Erythroblast (primary cell): ENCODE measurements at places on chromosomes 3 and 15.
A peak's percentile ranks its signal among the peaks of the same experiment; 100 is the strongest.

DNA sequence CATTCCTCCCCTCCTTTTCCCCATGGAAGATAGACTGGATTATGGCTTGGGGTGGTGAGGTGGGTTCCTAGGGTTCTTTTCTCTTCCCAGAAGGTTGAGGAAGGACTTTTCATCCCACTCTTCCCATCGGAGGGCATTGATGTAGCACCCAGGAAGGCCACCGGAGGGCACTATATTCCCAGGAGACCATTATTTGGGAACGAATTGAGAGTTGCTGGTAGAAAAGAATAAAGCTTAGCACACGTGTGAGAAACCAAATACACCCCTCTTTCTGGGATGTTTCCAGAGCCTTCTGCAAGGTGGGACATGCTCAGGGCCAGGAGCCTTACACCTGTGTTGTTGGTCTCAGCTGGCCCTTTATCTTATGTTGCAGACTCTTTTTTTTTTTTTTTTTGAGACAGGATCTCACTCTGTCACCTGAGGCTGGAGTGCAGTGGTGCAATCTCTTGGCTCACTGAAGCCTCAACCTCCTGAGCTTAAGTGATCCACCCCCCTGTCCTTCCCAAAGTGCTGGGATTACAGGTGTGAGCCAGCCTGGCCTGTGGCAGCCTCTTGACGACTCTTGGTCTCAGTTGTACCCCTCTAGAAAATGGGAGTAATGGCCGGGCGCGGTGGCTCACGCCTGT is 6.3 kb upstream of the CDC25A start:
- DNase-seq = peak; percentile 35

DNA sequence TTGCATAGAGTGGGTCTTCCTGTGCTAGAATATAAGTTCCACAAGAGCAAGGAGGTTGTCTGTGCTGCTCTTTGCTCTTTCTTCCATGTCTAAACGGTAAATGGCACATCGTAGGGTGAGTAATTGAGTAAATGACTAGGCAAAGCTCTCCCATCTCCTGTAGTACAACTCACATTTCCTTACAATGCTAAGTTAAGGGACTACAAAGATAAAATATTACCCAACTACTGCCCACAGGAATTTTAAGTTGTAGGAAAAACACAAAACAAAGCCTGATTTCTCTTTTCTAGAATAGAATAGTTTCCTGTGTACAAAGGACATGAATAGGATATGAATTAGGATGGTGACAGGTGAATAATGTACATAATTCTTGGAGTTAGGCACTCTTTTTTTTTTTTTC is 19.9 kb upstream of the LRIG1 start:
- no peak for DNase-seq

GRCh38 chr3:29226706-29227105 is 54.2 kb upstream of the RBMS3 start:
- DNase-seq = no peak

- no peak for DNase-seq
Measured at GRCh38 chr3:74643636-74644035, 29.2 kb upstream of the CNTN3 start.

DNA sequence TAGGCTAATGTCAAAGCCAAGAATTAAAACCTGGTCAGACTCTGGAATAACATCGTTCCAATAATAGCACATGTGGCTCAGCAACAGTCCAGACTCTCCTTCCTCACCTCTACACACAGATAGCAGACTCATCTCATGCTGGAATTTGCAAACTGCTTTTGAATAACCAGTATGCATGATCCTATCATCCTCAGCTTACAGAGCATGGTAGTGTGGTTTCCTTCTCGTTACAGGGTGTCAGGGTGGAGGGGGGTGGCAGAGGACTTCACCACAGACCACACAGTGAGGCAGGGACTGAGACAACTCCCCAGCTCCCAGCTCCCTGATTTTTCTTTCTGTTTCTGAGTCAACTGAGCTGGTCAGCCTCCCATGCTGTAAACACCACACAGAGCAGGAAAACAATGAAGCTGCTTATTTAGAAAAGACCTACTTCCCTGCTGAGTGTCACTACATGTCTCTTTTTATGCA is 101.6 kb downstream of the RPL22L1 start:
- peak; percentile 30 for DNase-seq

DNA sequence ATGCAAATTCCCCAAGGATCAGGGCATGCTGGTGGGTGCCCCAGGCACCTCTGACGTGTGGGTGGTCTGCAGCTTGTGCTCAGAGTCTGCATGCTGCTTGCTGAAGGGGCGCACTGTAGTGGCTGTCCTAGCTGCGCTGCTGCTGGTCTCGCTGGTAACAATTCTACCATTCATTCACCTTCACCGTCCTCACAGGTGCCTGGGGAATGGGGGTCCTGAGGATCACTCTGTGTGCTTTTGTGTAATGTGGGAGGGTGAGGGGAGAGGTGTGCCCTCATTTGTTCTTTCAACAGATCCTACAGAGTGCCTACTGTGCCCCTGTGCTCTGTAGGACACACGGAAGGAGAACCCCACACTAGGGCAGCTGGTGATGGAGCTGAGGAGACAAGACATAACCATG is 2.1 kb upstream of the ITGA11 start:
- no peak for DNase-seq

DNA sequence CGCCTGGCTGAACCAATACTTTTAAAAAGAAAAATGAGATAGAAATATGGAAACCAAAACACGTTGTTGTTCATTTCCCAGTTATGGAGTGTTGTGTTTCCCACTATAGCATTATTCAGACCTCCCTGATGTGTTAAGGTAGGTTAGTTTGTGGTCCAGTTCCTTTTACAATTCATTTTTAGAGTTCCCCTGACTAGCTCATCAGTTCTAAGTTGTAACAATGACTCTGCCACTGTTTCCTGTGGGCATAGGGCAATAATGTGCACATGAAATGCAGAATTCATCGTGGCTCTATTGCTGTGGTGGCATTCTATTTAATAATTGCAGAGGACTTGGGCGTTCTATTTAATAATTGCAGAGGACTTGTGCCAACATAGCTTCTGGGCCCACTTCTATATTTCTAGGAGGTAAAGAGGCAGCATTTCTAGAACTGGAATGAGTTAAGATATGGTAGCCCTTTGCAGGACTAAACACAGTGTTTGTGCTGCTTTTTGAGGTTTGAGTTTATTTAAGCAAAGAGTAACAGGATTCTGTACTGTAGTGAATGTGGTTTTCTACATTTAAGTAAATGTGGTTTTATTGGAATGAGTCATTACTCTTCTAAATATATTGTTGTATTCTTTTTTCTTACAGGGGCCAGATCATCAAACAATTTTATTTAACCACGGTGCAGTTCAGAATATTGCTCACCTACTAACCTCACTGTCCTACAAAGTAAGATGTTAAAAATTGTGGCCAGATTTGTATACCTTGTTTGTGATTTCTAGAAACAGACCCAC is 47.5 kb downstream of the ARMC8 start:
- DNase-seq = no peak

DNA sequence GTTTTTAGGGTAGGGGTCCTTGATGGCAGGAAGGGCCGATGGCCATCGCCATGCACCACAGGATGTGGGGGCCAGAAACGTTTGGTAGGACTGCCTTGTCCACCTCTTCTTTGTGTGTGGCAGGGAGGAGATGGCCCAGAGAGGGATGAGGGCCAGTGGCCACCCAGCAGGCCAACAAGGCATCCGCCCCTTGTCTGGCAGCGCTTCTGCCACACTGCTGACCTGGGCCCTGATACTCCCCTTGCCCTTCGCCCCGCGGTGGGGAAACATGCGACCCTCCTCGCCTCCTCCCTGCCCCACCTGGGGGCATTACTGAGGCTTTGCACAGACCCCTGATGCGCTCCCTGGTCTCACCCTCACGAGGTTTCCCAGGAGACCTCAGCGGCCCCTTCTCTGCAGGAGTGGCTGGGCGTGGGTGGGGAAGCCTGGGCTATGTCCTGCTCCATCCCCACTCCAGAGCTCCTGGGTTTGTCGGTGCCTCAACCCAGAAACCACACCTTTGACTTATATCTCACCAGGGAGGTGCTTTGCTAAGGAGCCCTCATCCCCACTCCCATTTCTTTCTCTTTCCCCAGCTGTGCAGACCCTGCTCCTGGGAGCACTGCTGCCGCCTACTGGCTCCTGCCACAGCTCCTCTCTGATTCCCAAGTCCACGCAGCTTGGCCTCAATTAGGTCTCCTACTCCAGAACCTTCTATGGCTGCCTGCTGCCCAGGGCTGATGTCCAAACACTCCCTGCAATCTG is 38.7 kb downstream of the FEM1B start:
- DNase-seq = no peak

DNA sequence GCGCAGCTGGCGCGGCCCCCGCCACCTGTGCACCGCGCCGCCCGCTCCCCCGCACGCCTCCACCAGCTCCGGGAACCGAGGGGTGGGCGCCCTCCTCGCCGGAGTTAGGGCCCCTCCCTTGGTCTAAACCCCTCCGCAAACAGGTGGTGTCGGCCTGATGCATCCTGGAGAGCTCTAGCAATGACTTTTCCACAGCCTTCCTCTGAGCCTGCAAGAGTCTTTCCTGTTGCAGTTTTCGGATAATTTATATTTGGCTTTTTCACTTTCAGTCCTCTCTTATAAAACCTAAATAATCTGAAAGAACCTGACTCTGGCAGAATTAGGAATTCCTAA is 334 bp upstream of the IGSF11 start:
- no peak for DNase-seq

- no peak for DNase-seq
Measured at GRCh38 chr3:89923921-89924610, 816.6 kb downstream of the EPHA3 start.

DNA sequence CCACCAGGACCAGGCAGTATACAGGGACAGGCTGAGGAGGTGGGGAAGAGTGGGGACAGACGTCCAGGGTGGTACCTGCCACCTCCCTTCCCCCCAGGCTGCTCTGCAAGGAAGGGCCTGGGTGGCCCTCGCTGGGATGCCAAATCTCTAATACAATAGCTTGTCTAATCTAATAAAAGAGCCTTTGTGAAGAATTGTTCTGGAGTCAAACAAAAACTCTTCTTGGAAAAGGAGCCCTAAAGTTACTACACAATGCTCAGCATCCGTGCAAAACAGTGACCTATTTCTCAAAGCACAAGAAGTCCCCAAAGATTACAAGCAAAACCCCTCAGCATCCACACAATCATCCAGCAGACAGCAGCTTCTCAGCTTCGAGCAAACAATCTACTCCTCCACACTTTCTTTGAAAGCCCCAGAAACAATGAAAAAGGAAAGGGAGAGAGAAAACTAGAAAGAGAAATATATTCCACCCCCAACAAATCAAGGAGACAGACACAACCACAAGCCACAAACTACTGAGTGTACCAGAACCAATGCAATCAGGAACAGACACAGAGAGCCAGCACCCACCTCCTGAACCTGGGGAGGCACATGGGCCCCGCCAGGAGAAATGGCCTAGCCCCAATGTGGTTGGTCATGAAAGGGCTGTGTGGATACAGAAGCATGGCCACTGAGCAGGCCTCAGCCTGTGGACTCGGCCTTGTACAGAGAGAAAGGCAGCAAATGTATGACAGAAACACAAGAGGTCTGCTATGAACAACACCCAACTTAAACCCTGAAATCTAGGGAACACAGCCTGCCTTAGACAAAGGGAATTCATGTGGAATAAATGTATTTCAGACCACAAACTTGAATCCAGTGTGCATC is 177.1 kb upstream of the CHRNA7 start:
- no peak for DNase-seq

GRCh38 chr3:184716622-184717398 is 4.9 kb upstream of the MAGEF1 start:
- no peak for DNase-seq

DNA sequence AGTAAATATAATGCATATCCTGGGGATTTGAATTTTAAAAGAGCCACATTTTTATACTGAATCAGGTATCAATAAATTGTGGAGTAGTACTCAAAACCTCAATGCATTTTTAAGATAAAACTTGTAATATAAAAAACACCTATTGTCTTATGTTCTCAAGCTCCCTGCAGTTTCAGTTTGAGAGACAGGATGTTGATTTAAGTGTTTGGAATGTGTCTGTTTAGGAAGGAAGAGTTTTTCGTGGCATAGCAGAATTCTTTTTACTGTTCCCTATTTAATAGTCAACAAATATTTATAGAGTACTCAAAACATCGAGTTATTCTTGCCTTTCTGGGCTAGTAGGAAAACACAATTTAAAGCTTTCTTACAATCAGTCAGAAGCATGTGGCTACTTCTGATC is 146.1 kb upstream of the BCHE start:
- no peak for DNase-seq

DNA sequence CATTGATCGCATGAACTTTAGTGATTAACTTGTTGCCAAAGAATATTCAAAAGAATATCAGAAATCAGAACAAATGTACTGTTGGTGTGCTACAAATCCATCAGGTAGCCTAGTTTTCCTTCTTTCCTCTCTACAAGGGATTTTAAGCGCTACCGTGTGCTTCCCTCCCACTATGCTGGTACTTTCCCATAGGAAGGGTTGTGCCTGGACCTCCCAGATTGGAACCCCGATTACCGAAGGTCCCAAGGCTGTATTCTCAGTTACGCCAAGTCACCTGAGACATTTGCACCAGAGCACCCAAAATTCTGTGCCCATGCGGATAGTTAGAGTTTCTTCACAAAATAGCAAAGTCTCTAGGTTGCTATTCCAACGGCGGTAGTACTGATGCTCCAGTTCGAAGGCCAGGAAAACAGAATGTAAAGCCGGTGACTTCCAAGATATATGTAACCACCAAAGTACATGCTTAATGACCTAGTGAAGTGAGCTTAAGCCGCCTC is 23.4 kb upstream of the GATM start:
- no peak for DNase-seq

GRCh38 chr15:77464129-77464865 is 43.6 kb downstream of the HMG20A start:
- no peak for DNase-seq
